ENCODE measurements at places on chromosomes 7 and 10.

DNA sequence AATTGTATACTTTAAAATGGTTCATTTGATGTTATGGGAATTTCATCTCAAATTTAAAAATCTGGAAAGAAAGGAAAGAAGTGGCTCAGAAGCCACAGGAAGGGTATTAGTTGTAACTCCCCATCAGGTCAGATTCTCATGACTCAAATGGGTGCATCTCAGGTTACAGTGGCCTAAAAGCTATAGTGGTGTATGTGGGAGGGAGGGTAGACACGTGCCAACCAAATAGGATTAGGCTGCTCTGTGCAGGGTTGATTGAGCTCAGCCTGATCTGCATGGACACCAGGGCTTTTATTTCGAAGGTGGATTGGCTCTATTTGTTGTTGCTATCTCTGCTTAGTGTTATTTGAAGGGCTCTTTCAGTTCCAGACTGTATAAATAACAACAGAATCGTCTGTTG, 121.5 kb upstream of the PRR15 start:
- no peaks in the 10 kb centered on the region for H3K4me1 ChIP-seq
- H3K27ac ChIP-seq, result no peak overlapping the region
- DNase-seq, result no peak
- no peaks in the 10 kb centered on the region for H3K27me3 ChIP-seq
- no peaks in the 10 kb centered on the region for H3K36me3 ChIP-seq
- no peak overlapping the region for H3K4me3 ChIP-seq

DNA sequence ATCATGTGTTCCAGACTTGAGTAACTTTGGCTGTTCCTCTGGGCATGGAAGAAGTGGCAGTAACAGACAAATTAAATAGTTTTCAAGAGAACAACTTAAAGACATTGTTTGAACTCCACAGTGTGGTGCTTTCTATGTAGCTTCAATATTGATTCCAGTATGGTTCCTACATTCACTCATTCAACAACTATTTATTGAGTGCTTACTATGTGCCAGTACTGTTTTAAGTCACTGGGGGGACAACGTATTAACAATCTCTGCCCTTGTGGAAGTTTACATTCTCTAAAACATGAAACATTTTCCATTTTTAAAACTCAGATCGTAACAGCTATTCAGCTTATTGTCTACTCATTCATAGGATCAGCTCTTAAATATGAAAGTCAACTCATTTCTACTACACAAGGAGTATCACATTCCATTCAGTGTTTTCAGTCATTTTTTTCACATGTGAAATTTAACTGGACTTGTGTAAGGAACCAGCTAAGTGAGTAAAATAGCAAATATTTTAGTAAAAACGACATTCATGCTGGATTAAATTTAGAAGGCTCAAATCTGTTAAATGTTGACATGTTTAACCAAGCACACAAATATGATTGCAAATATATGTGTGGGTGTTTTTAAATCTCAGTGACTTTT, 13.6 kb upstream of the CUBN start:
- H3K27me3 ChIP-seq, result peaks cover 7% of the 10 kb centered on the region
- no peak for DNase-seq
- no peak overlapping the region for H3K4me3 ChIP-seq
- H3K36me3 ChIP-seq, result no peaks in the 10 kb centered on the region

- no peaks in the 10 kb centered on the region for H3K4me1 ChIP-seq
- H3K36me3 ChIP-seq, result no peaks in the 10 kb centered on the region
- no peak for DNase-seq
- no peak overlapping the region for H3K4me3 ChIP-seq
- H3K27ac ChIP-seq, result no peak overlapping the region
- H3K27me3 ChIP-seq, result peaks cover 13% of the 10 kb centered on the region
Measured at GRCh38 chr10:113743594-113743993, 7.9 kb upstream of the PLEKHS1 start.

- H3K36me3 ChIP-seq, result no peaks in the 10 kb centered on the region
- peaks cover 24% of the 10 kb centered on the region for H3K27me3 ChIP-seq
- no peak overlapping the region for H3K4me3 ChIP-seq
- H3K27ac ChIP-seq, result no peak overlapping the region
- peaks cover 44% of the 10 kb centered on the region for H3K4me1 ChIP-seq
Measured at GRCh38 chr7:106026101-106026500, 63.0 kb downstream of the CDHR3 start.

DNA sequence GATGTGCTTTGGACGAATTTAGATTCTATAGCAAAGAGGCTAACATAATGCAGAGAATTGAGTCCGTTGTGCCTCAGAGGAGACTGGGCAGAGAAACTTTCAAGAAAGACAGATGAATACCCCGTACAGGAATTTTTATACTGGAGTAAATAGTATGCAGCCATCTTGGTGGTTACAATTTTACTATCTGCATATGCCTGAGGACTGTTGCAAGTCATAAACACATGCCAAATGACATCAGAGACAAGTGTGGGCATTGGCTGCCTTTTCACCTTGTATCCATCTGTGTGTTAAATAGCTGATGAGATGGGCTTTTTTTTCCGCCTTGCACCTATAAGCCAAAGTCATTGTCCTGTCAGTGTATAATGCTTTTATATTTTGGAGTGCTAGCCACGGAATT, 267.5 kb upstream of the SP4 start:
- no peaks in the 10 kb centered on the region for H3K4me1 ChIP-seq
- no peak overlapping the region for H3K27ac ChIP-seq
- H3K36me3 ChIP-seq, result no peaks in the 10 kb centered on the region

DNA sequence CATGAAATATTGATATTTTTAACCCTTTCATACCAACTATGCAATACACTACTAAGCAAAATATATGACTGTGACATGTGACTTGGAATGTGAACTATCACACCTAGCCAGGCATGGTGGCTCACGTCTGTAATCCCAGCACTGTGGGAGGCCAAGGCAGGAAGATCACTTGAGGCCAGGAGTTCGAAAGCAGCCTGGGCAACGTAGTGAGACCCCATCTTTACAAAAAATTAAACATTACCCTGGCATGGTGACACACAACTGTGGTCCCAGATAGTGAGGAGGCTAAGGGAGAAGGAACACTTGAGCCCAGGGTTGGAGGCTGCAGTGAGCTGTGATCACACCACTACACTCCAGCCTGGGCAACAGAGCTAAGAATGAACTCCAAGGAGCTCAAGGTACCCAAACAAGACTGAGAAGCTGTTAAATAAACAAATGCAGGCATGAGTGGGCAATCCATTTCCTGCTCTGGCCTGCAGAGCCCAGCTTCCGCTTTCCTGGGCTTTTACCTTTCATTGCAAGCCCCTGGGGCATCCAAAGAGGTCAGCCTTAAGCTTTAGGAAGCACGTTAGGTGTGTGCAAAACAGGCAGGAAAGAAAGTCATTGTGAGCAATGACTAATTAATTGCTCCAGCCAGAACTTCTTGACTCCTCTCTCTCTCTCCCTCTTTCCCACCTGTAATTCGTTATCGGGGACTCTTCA, 162.1 kb upstream of the FOXK1 start:
- no peaks in the 10 kb centered on the region for H3K27me3 ChIP-seq
- DNase-seq, result no peak
- H3K4me1 ChIP-seq, result no peaks in the 10 kb centered on the region

GRCh38 chr10:6669269-6669859, 89.3 kb upstream of the PRKCQ start:
- no peak overlapping the region for H3K4me3 ChIP-seq
- DNase-seq, result no peak
- H3K4me1 ChIP-seq, result peaks cover 33% of the 10 kb centered on the region
- H3K27me3 ChIP-seq, result peaks cover 13% of the 10 kb centered on the region

- no peak for DNase-seq
- peaks cover 2% of the 10 kb centered on the region for H3K27me3 ChIP-seq
- H3K36me3 ChIP-seq, result no peaks in the 10 kb centered on the region
- no peak overlapping the region for H3K4me3 ChIP-seq
- H3K27ac ChIP-seq, result no peak overlapping the region
- peaks cover 3% of the 10 kb centered on the region for H3K4me1 ChIP-seq
Measured at GRCh38 chr10:124532106-124532641, 70.6 kb downstream of the LHPP start.

GRCh38 chr7:150465414-150465813, 15.0 kb downstream of the GIMAP8 start:
- no peak for DNase-seq
- H3K27ac ChIP-seq, result no peak overlapping the region
- H3K4me1 ChIP-seq, result peaks cover 39% of the 10 kb centered on the region

- H3K4me1 ChIP-seq, result peaks cover 28% of the 10 kb centered on the region
- no peaks in the 10 kb centered on the region for H3K36me3 ChIP-seq
- peaks cover 23% of the 10 kb centered on the region for H3K27me3 ChIP-seq
- H3K27ac ChIP-seq, result peak overlapping the region; percentile 1
- no peak overlapping the region for H3K4me3 ChIP-seq
- DNase-seq, result no peak
Measured at GRCh38 chr7:5564894-5565293, 141.3 kb upstream of the TNRC18 start.

DNA sequence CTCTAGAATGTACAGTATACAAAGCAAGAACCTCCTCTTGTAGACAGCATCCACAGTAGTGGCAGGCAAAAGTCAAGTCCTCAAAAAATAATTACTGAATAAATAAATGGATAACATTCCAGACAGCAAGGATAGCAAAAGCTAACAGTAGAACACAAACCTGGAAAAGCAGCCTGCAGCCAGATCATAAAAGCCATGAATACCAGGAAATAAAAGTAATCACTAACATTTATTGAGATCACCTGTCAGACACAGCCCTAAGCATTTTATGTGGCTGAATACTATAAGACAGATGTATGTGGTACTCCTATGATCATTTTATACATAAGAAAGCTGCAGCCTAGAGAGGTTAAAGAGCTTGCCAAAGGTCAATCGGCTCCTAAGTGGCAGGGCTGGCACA, 34.0 kb downstream of the CUL2 start:
- no peak overlapping the region for H3K27ac ChIP-seq
- peaks cover 5% of the 10 kb centered on the region for H3K4me1 ChIP-seq
- H3K27me3 ChIP-seq, result no peaks in the 10 kb centered on the region
- H3K4me3 ChIP-seq, result no peak overlapping the region
- H3K36me3 ChIP-seq, result peaks cover 33% of the 10 kb centered on the region

GRCh38 chr7:1045069-1046063, 1.0 kb downstream of the GPR146 start:
- no peaks in the 10 kb centered on the region for H3K27me3 ChIP-seq
- peaks cover 70% of the 10 kb centered on the region for H3K4me1 ChIP-seq
- H3K4me3 ChIP-seq, result peak overlapping the region; percentile 93
- H3K27ac ChIP-seq, result peak overlapping the region; percentile 75

DNA sequence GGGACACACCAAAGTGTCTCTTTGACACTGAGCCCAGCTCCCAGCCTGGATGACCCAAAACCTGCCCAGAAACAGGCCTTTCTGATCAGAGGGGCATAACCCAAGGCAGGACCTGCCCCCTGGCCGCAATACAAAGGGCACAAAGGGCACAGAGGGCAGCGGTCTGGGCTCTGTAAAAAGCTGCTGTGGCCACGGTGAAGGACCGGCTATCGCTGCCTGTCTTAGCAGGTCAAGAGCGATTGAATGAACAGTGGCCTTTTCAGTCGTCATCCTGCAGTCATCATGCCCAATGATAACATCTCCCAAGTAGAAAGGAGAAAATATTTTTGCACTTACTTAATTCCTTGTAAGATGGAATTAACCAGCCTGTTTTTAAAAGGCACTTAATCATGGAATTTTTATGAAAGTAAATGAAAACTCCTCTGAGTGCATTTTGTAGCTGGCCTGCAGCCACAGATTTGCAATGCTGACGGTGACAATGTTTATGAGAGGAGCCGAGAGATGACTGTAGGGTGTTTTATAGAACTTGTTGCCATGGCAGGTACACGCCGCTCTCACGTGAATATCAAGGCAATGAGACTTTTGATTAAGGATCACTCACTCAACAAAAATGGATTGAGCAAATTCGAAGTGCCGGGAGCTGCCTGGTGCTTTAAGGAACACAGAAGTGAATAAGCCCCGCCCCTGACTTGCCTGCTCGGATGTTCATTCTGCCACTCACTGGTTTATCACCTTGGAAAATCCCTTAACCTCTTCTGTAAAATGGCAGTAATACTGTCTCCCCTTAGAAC, 47.3 kb upstream of the BHLHA15 start:
- no peak for DNase-seq
- no peaks in the 10 kb centered on the region for H3K27me3 ChIP-seq
- H3K4me1 ChIP-seq, result no peaks in the 10 kb centered on the region
- no peak overlapping the region for H3K4me3 ChIP-seq
- H3K36me3 ChIP-seq, result peaks cover 3% of the 10 kb centered on the region

GRCh38 chr7:121202834-121203233, 126.0 kb upstream of the WNT16 start:
- H3K4me1 ChIP-seq, result no peaks in the 10 kb centered on the region
- no peak overlapping the region for H3K4me3 ChIP-seq
- H3K36me3 ChIP-seq, result no peaks in the 10 kb centered on the region

- H3K4me1 ChIP-seq, result peaks cover 63% of the 10 kb centered on the region
- DNase-seq, result no peak
- H3K27ac ChIP-seq, result peak overlapping the region; percentile 38
- peaks cover 44% of the 10 kb centered on the region for H3K36me3 ChIP-seq
- no peaks in the 10 kb centered on the region for H3K27me3 ChIP-seq
Measured at GRCh38 chr7:43653891-43654504, 71.1 kb downstream of the STK17A start.

- H3K36me3 ChIP-seq, result no peaks in the 10 kb centered on the region
- peaks cover 1% of the 10 kb centered on the region for H3K4me1 ChIP-seq
- no peak overlapping the region for H3K27ac ChIP-seq
- no peak for DNase-seq
- H3K4me3 ChIP-seq, result no peak overlapping the region
Measured at GRCh38 chr7:20541608-20542349, 73.7 kb upstream of the ABCB5 start.

DNA sequence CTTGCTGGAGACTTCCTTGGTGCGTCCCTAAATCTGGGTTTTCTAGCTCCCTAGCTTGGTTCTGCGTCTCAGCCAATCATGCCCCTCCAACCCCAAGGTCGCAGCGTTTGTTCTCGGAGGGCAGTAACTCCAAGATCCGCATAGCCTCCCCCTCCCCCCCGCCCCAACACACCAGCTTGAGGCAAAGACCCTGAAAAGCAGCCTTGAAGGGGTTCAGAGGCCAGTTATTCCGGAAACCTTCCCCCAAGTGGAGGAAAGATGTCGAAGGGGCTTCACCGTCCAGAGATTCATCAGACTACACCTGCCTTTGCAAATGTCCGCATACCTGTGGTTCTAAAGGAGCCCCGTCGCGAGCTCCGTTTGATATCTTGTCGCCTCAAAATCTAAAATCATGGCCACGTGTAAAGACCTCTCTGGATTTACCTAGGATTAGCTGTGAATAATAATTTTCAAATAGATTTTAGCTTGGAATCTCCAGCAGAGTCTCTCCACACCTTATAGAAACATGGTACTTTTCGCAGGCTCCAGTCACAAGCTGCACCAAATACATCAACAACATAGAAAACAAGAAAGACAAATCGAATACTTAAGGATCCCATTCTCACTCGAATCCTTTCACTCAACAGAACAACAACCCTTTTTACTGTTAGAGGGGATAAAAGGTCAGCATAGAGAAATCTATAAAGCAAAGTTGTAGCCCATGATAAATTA, 7.9 kb downstream of the DLX6 start:
- no peak overlapping the region for H3K4me3 ChIP-seq
- H3K4me1 ChIP-seq, result no peaks in the 10 kb centered on the region
- no peak for DNase-seq
- peaks cover 2% of the 10 kb centered on the region for H3K36me3 ChIP-seq

All from T-helper 2 cell treated with Interferon-gamma antibody and Interleukin-4, amounts not matched to agents 5 μg/mL and 100 μg/mL, for 36 hours (primary cell).